ENCODE measurements at places on chromosomes 5 and 9. TPM values are rescaled to one million over a fixed set of nuclear protein-coding genes. Genes with fewer than 3 reads are reported as not detected.

Gene NEUROG1
- total RNA-seq = not detected

Gene NUTM2F
- total RNA-seq = not detected

Gene NR4A3
- 84.1 TPM for total RNA-seq

Gene NMUR2
- not detected for total RNA-seq

Gene ROR2
- 0.12 TPM for total RNA-seq

All from CD4-positive, CD25-positive, alpha-beta regulatory T cell (primary cell).